ENCODE measurements at places on chromosomes 7 and 10. TPM values are rescaled to one million over a fixed set of nuclear protein-coding genes. Genes with fewer than 3 reads are reported as not detected.

The AEBP1 gene
- 106 TPM for total RNA-seq

The XPNPEP1 gene
- total RNA-seq: 51.0 TPM

The EFCAB10 gene
- total RNA-seq: not detected

The GSTO2 gene
- 0.94 TPM for total RNA-seq

The SPACDR gene
- total RNA-seq: not detected

The TMEM229A gene
- total RNA-seq: not detected

Measured in spleen (tissue), 13 donors.